ENCODE measurements at places on chromosomes 2 and 18. TPM values are rescaled to one million over a fixed set of nuclear protein-coding genes. Genes with fewer than 3 reads are reported as not detected.

Gene LGALSL
- total RNA-seq: 3.8 TPM

GRCh38 chr2:70463997-70464396 is 89.6 kb downstream of the TGFA start:
- DNase-seq: no peak

- no peak for DNase-seq
These were observed 2135.6 kb upstream of the CELF4 start for GRCh38 chr18:39701055-39701783.

Gene POTEJ
- not detected for total RNA-seq
